ENCODE measurements at places on chromosomes 1 and 21. TPM values are rescaled to one million over a fixed set of nuclear protein-coding genes. Genes with fewer than 3 reads are reported as not detected.

HLX gene
- 16.0 TPM for total RNA-seq

AADACL3 gene
- not detected for total RNA-seq

- no peak for DNase-seq
These were observed 27.2 kb upstream of the KLF18 start for GRCh38 chr1:44168520-44169098.

NHLH1 gene
- total RNA-seq: not detected

DNA sequence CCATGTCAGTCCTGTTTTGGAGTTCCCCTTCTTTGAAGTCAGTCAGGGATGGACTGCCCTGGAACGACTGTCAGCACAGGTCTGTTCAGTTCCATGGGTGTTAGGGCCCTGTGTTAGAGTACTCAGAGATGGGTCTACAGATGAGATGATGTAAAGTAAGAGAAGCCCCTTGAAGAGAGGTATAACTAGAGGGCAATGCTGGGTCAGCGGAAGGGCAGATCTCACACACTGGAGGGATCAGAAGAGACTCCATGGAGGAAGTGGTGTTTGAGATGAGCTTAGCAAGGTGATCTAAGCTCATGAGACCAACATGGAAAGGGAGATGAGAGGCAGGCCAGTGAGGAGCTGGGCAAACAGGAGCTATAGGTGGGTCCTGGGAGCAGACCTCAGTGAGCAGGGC is 7.6 kb downstream of the PPFIA4 start:
- DNase-seq: no peak

GRCh38 chr21:46605767-46606426 is 1.0 kb upstream of the S100B start:
- DNase-seq: no peak

Measured in esophagus muscularis mucosa (tissue), 4 donors.